ENCODE measurements at places on chromosomes 5 and 9. TPM values are rescaled to one million over a fixed set of nuclear protein-coding genes. Genes with fewer than 3 reads are reported as not detected.

Gene IL17B
- total RNA-seq = not detected

Gene SET
- total RNA-seq = 800 TPM

Gene ARL14EPL
- not detected for total RNA-seq

Gene DOCK2
- total RNA-seq = 526 TPM

Gene KCNMB1
- total RNA-seq = not detected

Gene CAMK4
- total RNA-seq = 16.2 TPM

Gene CER1
- total RNA-seq = not detected

Gene ST6GALNAC6
- total RNA-seq = 53.4 TPM

Gene ERMP1
- 28.0 TPM for total RNA-seq

Gene ST8SIA4
- 148 TPM for total RNA-seq

DNA sequence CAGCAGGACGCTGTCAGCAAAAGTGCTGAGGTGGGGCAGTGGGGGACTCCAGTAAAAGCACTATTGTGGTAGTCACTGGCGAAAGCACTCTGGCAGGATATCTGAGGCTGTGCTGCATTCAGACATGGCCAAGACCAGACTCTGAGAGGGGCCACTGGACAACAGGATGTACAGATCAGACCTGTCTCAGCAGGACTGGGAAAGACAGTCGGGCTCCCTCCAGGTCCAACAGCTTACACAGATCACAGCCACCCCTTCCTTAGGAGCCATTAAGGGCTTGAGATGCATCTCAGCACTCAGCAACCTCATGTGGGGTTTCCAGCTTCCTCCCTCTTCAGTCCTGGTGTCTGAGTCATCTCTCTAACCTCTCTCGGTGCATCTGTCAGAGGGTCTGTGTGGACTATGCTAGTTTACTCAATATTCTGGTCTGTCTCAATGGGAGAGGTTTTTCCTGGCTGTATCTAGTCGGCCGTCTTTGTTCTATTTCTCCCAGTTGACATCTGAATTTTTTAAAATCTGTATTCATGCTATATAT is 154.5 kb downstream of the CWC27 start:
- DNase-seq = no peak

- DNase-seq = no peak
Observed at GRCh38 chr5:1546556-1546955, 22.8 kb upstream of the LPCAT1 start.

DNA sequence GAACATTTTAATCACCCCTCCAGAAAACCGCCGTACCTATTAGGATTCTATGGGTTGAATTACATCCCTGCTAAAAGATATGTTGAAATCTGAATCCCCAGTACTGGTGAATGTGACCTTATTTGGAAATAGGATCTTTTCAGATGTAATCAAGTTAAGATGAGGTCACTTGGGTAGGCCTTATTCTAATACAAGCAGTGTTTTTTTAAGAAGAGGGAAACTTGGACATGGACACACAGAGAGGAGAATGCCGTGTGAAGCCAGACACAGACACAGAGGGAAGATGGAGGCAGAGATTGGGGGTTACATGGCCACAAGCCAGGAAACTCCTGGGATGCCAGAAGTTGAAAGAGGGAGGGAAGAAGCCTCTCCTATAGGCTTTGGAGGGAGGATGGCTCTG is 183.5 kb downstream of the GNA14 start:
- DNase-seq = no peak

- DNase-seq = no peak
Observed at GRCh38 chr5:150787656-150788055, 9.1 kb downstream of the SMIM3 start.

GRCh38 chr5:111691914-111692313 is 65.1 kb downstream of the NREP start:
- DNase-seq = no peak

- DNase-seq = no peak
Observed at GRCh38 chr5:143166661-143167420, 236.6 kb downstream of the NR3C1 start.

GRCh38 chr5:122896598-122897282 is 51.3 kb downstream of the SNX24 start:
- no peak for DNase-seq

GRCh38 chr9:105858006-105858690 is 163.8 kb downstream of the TMEM38B start:
- no peak for DNase-seq

- DNase-seq = no peak
Observed at GRCh38 chr5:160799184-160799583, 52.8 kb downstream of the ATP10B start.

DNA sequence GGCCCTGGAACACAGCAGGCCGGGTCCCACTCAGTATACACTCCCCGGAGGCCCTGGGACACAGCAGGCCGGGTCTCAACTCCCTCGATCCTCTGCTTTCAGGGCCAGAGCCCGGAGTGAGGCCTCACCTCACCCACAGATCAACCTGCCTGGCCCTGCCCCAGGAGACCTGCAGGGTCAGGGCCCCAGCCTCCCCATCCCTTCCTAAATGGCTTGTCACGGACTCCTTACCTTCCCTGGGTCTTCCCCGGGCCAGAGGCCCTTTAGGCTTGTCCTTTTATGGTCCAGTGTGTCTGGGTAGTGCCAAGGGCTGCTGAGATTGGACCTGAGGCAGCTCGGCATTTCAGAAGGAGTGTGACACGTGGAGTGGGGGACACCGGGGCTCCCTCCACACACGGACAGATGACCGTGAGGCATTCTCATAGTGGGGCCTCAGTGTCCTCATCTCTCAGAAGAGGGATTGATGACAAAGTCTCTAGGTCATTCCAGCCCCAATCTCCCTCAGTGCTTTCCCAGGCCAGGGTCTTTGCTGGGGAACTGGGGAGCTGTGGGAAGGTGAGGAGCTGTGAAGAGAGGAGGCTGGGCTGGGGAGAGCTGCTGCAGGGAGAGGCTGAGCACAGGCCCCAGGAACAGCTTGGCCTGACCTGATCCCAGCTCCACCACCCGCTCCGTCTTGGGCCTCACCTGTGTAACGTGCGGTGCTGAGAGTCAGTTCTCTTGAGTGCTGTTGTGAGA is 18.0 kb upstream of the PLEKHG4B start:
- DNase-seq = no peak

DNA sequence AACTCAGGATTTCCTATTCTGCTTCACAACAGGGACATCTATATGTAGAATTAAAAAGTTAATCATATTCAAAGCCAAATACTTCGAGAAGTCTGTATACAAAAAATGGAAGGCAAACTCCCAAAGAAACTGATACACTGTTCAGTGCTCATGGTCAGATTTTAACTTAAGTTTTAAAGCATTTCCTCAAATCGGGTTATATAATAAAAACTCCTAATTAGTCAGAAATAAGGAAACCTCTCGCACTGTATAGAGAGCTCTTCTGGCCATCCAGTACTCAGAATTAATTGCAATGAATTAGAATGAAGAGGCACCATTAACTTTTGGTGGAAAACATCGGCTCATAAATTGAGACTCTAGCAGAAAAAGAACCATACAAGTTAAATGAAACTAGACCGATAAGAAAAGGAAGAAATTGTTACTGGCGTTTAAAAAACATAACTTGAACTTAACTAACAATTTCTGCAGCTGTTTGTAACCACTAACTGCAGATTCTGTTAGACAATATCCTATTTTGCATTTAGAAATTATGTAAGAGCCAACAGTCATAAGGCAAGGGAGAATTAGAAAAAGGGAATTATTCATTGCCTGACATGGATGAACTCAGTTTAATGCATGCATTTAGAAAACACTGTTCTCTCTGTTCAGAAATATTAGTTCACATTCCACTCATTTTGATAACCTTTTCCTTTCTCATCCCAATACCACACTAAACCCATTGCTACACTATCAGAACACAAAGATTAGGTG is 96.6 kb downstream of the FNBP1 start:
- no peak for DNase-seq

- no peak for DNase-seq
Observed at GRCh38 chr5:72390836-72391235, 70.7 kb downstream of the PTCD2 start.

DNA sequence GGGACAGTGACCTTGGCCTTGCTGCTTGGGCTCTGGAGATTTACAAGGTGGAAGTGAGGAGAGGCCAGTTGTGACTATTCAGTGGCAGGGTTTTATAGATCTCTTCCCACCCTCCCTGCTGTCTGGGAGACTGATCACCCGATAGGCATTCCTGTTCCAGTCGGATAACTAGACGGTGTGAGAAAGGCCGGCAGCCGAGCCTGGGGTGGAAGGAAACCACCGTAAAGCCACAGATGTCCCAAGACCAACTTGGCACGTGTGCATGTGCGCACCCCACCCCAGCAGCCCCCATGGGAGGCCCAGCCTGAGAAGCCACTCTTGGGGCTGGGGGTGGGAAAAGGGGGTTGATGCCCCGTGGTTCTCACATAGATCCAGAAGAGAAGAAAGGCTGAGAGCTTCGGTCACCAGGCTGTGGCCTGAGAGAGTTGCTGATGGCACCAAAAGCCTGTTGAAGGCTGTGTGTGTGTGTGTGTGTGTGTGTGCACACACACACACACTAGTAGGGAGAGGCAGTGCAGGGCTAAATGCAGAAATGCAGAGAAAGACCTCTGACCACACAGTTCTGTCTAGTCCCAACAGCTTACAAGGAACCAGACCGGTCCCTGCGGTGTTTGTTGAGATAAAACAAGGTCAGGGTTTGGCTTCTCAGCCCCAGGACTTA is 225.8 kb downstream of the FANCC start:
- DNase-seq = no peak

DNA sequence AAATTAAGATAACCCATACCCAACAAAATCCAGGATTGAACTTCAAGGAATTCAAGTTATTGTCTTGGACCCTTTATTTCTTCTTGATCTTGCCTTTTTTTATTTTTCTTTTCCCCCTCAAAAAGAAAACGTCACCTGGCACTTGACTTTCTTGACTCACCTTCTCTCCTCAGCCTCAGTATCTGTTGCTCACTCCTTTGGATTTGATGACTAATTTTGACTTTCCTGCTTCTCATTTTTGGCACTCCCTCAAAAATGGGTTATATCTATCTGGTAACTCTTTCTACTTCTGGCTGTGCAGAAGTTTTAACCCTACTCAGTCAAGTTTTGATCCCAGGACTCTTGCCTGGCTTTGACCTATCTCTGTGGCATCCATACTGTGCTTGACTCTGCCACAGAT is 66.6 kb upstream of the SPATA31D4 start:
- DNase-seq = no peak

DNA sequence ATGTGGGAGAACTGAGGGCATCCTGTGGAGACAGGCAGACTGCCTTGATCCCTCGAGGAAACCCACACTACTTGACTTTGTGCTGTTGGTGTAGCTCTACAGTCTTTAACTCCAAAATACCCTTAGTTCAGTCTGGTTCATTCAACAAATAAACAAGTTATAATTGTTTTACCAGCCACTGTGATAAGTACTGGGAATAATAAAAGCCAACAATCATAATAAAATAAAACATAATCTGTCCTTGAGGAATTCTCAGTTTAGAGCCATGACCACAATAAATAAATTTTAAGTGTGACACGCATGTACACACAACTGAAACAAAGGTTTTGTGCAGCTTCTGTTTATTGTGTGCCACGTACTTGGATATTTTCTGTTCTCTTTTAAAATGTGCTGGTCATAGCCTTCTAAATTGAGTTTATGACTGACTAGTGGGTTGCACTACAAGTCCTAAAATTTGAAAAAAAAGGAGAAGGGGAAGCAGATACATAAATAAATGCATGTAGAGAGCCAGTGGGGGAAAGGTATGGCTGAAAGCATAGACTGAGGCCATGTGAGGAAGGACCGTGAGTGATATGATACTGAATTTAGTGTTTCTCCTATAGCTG is 6.2 kb upstream of the SCAMP1 start:
- DNase-seq = no peak

- no peak for DNase-seq
Observed at GRCh38 chr9:37715991-37716505, 37.6 kb upstream of the TRMT10B start.

GRCh38 chr5:143680672-143681259 is 131.2 kb upstream of the HMHB1 start:
- DNase-seq = no peak

- DNase-seq = peak; percentile 68
Observed at GRCh38 chr5:94793113-94793815, 174.8 kb downstream of the SLF1 start.

DNA sequence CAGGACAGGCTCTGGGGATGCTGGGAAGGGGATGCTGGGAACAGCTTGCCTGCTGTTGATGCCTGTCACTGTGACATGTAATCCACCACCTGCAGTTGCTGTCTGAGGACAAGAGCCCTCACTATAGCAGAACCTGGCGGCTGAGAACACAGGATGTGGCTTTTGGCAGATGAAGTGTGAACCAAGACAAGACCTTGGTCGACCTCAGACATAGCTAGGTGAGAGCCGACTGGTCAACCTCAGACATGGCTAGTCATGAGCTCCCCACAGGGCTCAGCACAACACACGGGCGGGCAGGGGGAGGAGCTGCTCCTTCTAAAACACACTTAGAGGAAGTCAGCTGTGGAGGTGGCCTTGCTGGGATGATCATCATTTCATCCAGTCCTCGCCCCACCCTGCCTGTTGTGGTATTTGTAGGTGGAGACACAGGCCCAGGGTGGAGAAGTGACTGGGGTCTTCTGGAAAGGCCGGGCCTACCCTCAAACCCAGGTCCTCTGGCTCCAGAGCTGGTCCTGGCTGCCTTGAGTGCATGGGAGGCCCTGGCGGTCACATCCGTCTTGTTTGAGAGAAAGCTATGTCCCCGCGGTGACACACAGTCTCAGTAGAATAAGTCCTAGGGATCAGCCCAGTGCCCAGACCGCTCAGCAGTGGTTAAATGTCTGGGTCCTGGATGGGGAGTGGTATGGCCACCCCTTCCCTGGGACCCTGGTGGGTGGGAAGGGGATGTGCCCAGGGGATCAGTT is 6.1 kb downstream of the SUSD3 start:
- DNase-seq = peak; percentile 91

All from natural killer cell treated with Interleukin-12 subunit alpha and Interleukin-12 subunit beta and Interleukin-15 and Interleukin-18, amount 100 ng/mL, for 72 hours (primary cell).